ENCODE measurements at places on chromosomes 2 and 18.

GRCh38 chr18:62585274-62586150 is 62.7 kb downstream of the ZCCHC2 start:
- DNase-seq = no peak

- DNase-seq = peak; percentile 56
These were observed 99.0 kb downstream of the PLEKHM3 start for GRCh38 chr2:207926133-207926988.

DNA sequence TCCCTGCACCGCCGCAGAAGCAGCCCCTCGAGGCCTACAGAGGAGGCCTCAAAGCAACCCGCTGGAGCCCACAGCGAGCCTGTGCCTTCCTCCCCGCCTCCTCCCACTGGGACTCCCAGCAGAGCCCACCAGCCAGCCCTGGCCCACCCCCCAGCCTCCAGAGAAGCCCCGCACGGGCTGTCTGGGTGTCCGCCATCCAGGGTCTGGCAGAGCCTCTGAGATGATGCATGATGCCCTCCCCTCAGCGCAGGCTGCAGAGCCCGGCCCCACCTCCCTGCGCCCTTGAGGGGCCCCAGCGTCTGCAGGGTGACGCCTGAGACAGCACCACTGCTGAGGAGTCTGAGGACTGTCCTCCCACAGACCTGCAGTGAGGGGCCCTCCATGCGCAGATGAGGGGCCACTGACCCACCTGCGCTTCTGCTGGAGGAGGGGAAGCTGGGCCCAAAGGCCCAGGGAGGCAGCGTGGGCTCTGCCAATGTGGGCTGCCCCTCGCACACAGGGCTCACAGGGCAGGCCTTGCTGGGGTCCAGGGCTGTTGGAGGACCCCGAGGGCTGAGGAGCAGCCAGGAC is 31.2 kb downstream of the GPC1 start:
- DNase-seq = no peak

DNA sequence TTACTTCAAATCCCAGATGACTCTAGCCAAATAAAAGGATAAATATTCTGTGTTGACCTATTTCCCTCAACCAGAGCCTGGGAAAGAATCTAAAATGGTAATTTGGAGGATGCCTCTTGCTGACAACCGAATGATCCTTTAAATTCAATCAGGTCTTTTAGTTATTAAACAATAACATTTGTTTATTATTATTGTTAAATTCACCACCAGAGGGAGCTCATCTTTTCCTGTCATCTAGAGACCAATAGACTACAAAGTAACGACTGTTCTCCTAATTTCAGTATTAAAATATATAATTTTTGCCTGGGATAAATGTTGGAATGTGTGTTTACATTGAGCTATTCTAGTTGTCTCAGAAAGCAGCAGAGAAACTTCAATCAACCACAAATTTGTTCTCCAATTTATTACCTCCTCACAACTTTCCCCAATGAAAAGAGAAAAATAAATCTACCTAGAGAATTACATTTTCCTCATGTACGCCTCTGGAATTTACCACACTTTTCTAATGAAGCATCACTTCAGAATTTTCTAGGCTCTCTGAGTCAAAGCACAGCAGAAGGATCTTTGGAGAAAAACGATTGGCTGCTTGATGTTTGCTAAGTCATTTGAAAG is 142.7 kb downstream of the SCG2 start:
- no peak for DNase-seq

GRCh38 chr2:57760381-57760801 is 286.2 kb upstream of the VRK2 start:
- no peak for DNase-seq

DNA sequence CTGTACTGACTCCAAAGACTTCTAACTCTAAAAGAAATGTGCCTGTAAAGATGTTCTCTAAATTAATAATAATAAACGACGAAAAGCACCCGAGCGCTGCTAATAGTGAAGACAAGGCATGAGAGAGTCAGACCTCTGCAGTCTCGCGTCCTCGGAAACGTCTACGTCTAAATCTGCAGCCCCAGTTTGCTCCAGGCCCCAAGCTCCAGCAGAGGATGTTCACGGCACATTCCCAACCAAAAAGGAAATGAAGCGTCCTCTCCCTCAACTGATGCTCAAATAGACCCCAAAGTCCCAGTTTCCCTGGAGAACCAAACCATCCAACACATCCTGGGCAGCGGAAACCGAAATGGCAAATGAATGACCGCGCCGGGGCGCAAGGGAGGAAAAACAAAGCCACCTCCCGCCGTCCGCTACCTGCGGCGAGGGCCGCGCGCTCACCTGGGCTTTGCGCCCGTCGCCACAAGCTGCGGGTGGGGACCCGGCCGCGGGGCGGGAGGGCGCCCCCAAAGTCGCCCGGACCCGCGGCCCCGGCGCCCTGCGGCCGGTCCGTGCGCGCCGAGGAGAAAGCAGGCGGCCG is 47.1 kb upstream of the CCDC150 start:
- no peak for DNase-seq

- no peak for DNase-seq
These were observed 14.2 kb upstream of the MSL3B start for GRCh38 chr2:233882353-233882752.

DNA sequence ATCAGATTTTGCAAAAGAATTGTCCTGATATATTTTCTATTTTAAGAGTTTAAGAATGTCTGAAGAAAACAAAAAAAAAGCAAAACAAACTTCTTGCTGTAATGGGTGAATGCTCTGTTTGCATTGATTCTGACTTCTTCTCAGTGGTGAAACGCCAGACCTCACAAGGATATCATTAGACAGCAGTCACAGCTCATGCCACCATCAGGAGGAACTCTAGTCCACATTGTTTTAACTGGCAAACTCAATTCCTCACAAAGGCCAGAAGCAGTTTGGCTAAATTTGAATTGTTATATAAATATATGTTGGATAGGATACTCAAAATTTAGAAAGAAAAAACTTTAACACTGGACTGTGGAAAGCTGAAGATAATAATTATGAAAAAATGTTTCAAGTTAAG is 89.4 kb downstream of the DOK6 start:
- DNase-seq = no peak

DNA sequence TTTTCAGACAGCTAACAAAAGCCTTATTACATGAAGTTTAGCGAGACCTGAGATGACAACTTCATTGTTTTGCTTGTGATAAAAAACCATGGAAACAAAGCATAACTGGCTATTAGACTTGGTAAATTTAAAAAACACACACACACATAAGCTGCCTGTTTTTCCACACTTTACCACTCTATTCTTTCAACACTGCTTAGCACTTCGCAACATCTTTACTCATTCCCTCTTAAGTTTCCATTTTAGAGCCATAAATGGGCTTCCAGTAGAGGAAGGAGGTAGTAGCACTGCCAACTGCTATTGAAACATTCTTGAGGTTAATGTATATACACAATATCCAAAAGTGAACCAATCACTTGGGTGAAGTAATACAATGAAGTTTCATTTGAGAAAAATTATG is 54.1 kb downstream of the BAZ2B start:
- DNase-seq = no peak

DNA sequence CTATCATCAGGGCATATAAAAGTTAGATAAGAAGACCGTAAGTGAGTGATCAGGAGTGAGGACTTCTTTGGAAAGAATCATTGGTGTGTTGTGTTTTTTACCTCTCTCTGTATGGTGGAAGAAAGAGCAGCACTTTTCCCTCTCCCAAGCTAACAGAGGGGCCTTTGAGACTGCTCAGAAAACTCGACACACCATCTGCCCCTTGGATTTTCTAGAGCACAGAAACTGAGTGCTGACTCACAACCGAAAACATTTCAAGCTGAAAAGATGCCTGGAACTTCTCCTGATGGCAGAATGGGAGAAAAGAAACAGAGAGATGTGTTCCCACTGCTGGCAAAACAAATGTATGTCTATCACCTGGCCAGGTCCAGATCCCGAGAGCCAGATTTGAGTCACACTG is 156.6 kb downstream of the DNAH7 start:
- no peak for DNase-seq

DNA sequence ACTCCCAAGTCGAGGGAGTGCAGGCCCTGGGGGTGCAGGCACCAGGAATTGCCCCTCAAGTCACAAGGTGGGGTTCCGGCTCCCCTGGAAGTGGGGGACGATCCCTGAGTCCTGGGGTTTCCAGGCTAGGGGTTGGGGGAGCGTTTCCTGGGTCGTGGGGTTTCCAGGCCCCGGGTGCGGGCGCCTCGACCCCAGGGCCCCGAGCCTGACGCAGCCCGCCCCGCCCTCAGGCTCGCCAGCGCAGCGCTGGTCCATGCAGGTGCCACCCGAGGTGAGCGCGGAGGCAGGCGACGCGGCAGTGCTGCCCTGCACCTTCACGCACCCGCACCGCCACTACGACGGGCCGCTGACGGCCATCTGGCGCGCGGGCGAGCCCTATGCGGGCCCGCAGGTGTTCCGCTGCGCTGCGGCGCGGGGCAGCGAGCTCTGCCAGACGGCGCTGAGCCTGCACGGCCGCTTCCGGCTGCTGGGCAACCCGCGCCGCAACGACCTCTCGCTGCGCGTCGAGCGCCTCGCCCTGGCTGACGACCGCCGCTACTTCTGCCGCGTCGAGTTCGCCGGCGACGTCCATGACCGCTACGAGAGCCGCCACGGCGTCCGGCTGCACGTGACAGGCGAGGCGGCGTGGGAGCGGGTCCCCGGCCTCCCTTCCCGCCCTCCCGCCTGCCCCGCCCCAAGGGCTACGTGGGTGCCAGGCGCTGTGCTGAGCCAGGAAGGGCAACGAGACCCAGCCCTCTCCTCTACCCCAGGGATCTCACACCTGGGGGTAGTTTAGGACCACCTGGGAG is 12.0 kb downstream of the SIGLEC15 start:
- no peak for DNase-seq

GRCh38 chr18:51290860-51291259 is 93.4 kb upstream of the MEX3C start:
- no peak for DNase-seq

- no peak for DNase-seq
These were observed 71.1 kb upstream of the SESTD1 start for GRCh38 chr2:179335732-179336131.

DNA sequence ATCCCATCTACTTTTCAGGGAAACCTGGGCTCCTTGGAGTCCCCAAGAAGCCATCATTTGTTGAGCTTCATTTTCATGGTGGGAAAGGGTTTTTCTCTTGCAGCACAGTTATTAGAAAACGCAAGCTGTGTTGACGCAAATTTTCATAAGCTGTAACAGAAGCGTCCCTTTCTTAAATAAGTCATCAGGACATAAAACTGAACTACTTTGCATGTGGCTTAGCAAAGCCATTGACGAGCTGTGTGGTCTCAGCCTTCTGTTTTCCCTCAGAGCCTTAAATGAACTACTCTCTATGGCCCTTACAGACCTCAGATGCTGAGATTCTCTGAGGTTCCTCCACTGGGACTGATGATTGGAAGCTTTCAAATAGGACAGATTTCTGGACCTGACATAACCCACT is 85.1 kb downstream of the ARL4C start:
- DNase-seq = no peak

DNA sequence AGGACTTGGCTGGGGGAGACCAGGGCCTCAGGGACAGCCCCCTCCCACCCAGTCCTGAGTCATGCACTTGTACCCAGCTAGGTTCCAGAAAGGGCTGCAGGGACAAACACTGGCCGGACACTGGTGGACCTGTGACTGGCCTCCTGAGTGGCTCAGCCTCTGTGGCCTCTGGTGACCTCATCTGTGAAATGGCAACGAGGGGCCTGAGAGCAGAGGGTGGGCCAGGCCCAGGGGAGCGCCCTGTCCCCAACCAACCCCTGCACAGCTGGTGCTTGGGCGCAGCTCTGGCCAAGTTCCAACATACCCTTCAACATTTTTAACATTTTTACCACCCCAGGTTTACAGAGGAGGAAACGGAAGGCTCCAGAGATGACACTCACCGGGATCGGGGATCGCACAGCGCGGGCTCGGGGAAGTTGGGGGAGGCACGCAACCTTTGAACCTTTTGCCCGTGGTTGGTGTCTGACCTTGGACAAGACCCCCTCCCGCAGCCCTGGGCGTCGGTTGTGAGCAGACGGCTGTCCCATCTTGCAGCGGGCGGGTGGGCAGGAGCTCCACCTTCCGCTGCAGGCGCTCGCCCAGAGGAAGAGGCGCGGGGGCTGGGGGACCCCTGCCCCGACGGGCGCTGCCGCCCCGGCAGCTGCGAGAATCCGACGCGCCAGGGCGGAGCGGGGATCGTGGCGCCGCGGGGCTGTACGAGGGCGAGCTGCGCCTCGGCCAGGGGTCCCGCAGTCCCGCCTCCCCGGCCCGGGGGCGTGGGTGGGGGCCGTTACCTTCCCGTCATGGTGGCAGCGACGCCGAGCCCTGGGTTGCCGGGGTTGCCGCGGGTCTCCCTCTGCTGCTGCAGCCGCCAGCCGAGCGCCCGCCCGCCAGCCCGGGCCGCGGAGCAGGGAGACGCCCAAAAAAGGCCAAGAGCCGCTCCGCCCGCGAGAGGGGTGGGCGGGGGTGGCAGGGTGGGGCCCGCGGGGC is 805 bp downstream of the LIMS2 start:
- no peak for DNase-seq

DNA sequence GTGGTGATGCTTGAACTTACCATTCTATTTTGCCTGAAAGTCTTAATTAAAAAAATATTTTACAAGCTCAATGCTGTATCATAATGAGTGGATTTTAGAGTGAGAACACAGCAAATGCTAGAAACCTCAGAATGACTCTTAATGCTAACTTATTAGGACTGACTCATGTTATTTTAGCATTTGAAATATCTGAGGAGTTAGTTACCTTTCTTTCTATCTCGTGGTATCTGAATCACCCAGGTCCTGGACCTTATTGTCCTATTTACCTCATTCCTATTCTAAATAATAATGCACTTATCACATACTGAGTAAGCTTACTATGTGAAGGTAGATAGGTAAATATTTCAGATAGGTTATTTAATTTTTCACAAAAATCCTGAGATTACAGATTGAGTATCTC is 70.7 kb downstream of the SOS1 start:
- DNase-seq = no peak

GRCh38 chr2:6972067-6972710 is 55.0 kb downstream of the RNF144A start:
- no peak for DNase-seq

DNA sequence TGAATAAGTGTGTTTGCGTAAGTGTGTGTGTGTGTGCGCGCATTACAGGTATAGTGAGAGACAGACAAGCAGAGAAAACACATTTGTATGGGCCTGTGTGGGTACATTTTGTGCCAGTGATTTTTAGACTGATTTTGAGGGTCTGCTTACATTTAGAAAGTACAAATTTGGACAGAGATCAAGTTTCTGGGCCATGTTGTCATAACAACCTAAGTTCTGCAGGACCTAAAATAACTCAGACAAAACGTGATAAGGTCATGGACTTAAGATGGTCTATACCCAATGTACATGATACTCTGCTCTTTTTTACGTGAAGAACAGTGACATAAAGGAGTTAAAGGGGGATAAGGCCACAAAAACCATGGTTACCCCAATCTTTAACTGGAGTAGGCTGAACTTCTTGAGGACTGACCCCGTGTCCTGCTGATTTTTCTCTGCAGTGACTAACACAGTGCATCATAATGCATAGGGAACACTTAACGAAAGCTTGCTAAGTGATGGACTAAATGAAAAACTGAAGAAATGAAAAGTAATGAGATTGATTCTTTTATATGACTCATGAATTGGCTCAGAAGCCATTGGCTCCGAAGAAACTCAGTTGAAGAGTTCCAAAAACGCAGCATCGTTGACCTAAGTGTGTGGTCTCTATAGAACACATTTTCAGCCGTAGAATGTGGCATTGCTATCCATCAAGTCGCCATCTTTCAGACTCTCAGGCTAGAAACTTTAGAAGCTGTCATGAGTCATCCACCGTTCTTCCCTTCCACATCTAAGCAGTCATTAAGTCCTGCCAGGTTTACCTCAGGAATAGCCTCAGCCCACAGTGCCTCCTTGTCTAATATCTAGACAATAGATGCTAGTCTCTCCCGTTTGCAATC is 61.6 kb upstream of the NCOA1 start:
- no peak for DNase-seq

GRCh38 chr2:132788310-132788838 is 118.4 kb upstream of the LYPD1 start:
- no peak for DNase-seq
